Left renal cortex interstitium (tissue), 4 donors: ENCODE measurements at places on chromosomes 3 and 15.

DNA sequence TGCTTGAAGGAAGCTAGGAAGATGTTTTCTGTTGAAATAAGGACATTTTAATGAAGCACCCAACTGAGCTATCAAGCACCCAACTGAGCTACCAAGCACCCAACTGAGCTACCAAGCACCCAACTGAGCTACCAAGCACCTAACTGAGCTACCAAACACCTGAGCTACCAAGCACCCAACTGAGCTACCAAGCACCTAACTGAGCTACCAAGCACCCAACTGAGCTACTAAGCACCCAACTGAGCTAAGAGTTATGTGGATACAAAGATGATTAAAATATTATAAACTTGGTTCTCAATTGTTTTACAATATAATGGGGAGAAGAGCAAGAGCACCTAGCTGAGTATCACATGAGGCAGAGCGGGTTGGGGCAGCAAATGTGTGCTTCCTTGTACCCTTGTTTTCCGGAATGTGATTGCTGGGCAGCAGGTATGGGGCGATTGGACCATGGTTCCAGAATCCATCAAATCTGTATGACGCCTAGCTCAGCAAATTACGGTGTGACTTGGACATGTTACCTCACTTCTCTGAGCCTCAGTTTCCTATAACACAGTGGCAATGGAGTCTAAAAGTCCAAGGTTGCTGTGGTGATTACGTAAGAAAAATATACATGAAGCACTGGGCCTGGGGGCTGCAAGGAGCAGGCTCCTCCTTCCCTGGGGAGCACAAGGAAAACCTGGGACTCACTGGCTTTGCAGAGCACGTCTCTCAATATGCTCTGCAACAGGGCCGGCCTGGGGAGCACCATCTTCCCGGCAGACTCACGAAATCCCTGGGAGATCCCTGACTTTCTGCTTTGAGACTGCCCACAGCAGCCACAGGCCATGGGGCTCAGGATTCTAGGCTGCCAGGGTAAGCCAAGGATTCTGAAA, 11.3 kb downstream of the BMF start:
- no peak for DNase-seq

GRCh38 chr3:55177749-55178148, 249.9 kb upstream of the LRTM1 start:
- DNase-seq, result no peak

- peak; percentile 35 for DNase-seq
These were observed 164.0 kb downstream of the MINAR1 start for GRCh38 chr15:79595995-79596622.

DNA sequence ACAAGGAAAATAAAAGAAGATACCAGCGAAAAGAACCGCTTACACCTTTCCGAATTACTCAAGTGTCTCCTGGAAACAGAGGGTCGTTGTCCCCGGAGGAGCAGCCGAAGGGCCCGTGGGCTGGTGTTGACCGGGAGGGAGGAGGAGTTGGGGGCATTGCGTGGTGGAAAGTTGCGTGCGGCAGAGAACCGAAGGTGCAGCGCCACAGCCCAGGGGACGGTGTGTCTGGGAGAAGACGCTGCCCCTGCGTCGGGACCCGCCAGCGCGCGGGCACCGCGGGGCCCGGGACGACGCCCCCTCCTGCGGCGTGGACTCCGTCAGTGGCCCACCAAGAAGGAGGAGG, 325 bp downstream of the ALCAM start:
- no peak for DNase-seq

GRCh38 chr3:58274027-58274614, 31.9 kb upstream of the RPP14 start:
- no peak for DNase-seq

- no peak for DNase-seq
These were observed 1.7 kb downstream of the LRRC2 start for GRCh38 chr3:46564190-46565021.

DNA sequence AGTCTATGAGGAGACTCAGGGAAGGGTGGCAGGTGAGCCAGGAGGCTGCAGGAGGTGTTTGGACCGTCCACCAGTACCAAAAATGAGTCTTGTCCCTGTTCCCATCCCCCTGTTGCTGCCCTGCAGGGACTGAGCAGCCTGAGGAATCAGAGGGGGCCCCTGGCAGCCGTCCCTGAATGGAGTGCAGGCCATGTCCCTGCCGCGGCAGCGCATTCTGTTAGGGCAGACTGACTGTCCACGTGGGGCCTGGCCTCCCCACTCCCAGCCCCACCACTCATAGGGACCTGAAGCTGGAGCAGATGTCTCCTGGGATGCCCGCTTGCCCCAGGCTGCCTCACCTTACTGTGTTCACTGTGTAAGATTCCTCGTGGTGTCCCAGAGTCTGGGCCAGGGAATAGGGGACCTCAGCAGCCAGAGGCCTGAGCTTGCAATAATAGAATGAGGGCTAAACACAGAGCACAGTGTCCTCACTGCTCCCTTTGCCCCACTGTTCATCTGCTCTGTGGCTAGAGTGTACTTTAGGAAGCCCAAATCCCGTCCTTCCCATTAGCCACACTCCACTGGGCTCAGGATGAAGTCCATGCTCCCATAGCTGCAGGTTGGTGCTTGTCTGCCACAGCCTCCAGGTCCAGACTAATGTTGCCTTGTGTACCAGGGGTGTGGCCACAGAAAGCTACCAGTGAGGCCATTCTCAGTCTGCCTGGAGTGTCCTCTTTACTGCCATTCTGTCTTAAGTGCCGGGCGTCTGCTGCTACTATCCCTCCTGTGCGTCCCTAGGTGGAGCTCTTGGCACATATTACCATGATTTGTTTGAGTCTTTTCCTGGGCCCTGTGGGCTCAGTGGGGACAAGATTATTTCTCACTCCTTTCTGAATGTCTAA, 63.2 kb downstream of the HCN4 start:
- DNase-seq, result peak; percentile 46

DNA sequence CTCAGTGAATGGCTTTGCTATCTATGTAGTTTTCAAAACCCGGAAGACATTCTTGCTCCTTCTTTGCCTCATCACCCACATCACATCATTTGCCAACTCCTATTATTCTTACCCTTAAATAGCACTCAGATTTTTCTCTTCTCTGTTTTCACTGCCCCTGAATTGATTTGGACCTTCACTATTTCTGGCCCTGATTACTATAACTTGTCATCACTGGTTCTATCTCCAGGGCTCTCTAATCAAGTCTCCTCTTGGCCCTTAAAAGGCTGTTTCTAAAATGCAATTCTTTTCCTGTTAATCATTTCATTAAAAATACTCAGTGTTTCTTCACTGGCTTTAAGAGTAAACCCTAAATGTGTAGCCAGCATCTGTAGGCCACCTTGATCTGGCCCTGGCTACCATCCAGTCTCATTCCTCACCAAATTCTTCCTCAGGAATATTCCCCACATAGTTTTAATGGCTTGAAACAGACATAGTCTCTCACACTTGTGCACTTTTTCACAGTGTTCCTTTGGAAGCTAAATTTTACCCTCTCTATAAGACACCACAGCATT, 437.1 kb upstream of the CBLB start:
- no peak for DNase-seq
